NB4 (cell line): ENCODE measurements at places on chromosomes 11 and 22.

DNA sequence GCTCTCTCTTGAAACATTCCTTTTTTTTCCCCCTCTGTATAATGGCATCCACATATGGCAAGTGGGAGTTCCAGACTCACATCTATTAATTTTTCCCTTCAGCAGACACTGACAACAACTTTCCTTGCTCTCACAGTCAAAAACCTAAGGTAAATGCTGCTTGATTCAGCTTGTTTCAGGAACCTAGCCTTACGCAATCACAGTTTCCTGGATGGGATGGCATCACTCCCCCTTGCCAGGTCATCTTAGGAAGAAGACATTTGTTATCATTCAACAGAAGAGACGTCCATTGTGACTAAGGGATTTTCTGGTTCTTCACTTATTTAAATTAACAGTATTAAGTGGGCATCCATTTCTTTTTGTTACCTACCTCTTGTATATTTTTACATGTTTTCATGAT is 112.0 kb upstream of the PDGFD start:
- peak; percentile 31 for DNase-seq

DNA sequence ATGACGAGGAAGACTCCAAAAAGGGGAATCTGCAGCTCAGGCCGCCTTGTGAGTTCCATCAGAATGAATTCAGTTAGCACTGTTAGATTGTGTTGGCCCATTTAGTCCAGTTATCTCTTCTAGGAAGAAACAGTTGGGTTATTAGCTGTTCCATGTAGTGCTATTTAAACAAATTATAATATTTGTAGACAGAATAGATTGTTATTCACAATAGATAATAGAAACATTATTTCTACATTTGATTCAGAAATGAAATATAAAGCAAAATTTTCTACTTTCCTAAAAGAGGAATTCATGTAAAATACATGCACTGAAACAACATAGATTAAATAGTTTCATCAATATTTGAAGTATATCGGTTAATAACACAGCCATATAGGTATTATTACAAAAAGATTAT is at the start of gene OR8K5:
Gene OR8K5, minus strand, starts transcription at position 101 of the 400 bp plus-strand sequence. Its CDS starts 0 bp downstream, at position 101.
- DNase-seq, result no peak

GRCh38 chr22:37804881-37805809 is 2.6 kb upstream of the GCAT start:
- peak; percentile 78 for DNase-seq

DNA sequence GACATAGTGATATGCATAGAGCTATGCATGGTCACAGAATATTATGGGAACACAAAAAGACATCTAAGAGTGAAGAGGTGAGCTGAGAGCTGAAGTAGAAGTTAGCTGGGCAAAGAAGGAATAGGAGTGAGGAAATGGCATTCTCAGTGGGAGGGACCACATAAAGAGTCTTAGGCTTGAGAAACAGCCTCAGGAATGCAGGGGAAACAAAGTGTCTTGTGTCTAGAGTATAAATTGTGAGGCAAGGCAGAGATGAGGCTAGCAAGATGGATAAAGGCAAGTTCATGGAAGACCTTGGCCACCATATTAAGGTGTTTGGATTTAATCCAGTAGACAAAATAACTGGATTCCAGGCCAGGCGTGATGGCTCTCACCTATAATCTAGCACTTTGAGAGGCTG is 40.6 kb upstream of the CRTAM start:
- DNase-seq, result no peak

DNA sequence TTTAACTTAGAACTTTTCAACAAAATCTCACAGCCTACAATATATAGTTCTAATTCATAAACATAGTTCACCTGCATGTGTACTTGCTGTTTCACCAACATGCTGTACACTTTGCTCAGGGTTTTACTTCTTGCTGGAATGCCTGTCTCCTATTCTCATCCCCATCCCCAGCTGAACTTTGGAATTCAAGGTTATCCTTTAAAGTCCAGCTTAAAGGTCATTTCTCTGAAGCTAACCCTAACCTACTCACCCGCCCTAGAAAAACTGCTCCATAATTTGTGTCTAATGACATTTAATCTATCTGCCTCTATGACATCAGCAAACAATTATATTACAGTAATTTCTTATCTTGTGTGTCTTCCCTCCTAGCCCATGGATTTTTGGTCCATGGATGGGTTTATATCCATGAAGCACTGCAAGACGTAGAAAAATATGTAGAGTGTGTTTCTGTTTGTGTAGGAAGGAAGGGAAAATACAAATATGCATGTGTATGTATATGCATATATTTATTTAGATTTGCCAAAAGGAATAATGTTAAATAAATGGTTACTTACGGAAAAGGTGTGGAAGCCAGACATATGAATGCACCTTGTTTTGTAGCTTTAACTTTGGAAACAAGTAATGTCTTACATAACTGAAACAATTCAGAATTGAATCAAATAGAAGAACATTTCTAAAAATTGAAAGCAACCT is 99.5 kb upstream of the APOA1 start:
- no peak for DNase-seq

DNA sequence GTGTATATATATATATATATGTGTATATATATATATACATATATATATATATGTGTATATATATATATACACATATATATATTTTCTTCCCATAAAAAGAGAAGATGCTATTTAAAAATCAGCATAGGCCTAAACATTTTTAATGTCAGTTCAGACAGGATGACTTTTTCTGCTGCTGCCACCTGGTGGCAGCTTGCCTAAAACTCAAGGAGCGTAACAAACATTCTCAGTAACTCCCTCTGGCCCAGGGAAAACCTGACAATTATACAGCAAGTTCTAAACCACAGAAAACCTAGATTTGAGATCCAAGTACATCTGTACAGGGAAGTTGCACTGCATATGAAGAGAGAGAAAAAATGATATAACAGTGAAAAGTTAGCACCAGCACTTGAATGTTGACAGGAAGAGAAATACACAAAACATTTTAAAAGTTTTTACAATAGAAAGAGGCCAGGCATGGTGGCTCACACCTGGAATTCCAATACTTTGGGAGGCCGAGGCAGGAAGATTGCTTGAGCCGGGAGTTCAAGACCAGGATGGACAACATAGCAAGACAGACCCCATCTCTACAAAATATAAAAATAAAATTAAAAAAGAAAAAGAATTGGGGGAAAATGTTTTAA is 16.6 kb downstream of the OR8A1 start:
- peak; percentile 61 for DNase-seq

DNA sequence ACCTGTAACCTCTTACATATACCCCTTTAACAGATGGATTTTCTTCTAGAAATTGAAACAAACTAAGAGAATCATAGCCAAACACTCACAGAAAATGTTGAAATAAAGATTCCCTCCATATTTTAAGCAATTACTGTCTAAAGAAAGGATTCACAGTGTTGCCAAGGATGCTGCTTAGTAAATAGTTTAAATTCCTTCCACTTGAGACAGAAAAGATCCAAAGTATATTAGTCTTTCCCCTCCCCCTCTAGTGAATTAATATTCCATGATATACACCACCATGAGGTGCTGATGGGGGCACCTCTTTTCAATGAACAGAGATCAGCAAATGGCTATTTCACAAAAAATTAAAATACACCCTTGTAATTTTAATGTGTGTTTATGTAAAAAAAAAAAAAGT is 186.8 kb downstream of the SOX6 start:
- DNase-seq, result no peak
